ENCODE measurements at places on chromosomes 6 and 20. TPM values are rescaled to one million over a fixed set of nuclear protein-coding genes. Genes with fewer than 3 reads are reported as not detected.

DNA sequence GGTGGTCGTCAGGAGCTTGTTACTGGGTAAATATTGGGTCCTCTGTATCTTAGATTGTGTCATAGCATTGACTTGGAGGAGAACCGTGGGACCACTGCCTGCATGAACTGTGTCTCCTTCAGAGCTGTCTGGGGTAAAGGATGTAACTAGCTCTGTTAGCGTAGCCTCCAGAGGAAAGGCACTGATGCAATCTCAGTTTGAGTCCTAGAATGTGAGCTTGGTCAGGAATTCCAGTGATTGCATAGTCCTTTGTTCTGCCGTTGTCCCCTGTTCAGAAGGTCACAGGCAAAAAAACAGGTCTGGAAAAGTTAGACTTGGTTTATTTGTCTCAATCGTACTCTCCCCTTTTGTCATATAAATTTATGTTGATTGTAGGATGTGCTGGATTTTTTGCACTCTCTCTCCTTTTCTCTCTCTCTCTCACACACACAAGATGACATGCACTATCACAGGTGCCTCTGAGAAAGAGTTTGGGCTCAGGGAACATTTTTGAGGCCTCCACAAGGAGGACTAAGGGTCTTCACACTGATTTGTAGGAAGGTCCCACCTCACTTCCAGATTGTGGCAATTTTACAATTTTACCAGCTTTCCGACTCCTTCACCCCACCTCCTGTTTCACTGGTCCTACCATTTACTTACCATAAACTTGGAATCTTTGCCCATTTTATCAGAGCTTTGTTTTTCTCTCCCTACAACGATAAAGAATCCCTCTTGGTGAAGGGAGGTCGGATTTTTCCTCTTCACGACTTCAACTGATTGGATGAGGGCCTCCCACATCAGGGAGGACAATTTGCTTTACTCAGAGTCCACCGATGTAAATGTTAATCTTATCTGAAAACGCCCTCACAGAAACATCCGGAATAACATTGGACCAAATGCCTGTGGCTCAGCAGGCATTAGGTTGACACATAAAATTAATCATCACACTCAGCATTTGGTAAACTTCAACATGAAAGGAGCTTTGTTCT is 7.0 kb upstream of the DACT2 start:
- H3K36me3 ChIP-seq, result no peaks in the 10 kb centered on the region
- no peaks in the 10 kb centered on the region for H3K4me1 ChIP-seq
- H3K27me3 ChIP-seq, result no peaks in the 10 kb centered on the region
- H3K27ac ChIP-seq, result no peak overlapping the region
- no peak for DNase-seq

The IMPG1 gene
- total RNA-seq, result not detected

DNA sequence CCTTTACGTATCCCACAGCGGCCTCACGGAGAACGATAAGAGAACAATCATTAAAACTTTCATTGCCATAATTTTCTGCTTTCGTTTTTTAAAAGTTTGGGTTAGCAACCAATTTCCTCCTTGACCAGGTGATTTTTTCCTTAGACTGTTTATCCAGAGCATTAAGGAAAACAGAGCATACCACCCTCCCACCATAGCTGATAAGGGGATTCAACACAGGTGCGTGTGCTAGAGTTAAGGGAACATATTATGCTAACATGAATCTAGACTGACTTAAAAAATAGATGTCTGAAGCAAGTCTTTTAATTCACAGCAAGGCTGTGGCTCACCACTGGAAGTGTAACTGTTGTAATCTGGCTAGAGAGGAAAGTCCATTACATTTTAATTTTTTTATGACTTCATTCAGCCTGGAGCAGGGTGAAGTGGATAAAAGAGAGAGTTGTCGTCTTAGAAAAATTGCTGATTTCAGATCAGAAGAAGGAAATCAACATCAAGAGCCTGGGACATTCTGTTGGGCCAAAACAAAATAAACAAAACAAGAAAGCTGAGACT is 5.5 kb upstream of the SLC22A2 start:
- DNase-seq, result no peak
- no peaks in the 10 kb centered on the region for H3K4me1 ChIP-seq
- no peak overlapping the region for H3K4me3 ChIP-seq
- H3K27ac ChIP-seq, result no peak overlapping the region

The DEFB126 gene
- total RNA-seq, result not detected

The PAX1 gene
- not detected for total RNA-seq

The CGA gene
- not detected for total RNA-seq

GRCh38 chr6:3727593-3728108 is 23.9 kb downstream of the PXDC1 start:
- peaks cover 84% of the 10 kb centered on the region for H3K4me1 ChIP-seq
- peaks cover 83% of the 10 kb centered on the region for H3K36me3 ChIP-seq
- DNase-seq, result no peak
- peak overlapping the region; percentile 63 for H3K27ac ChIP-seq

The RAMACL gene
- total RNA-seq, result not detected

GRCh38 chr6:157217894-157218370 is 105.4 kb downstream of the TMEM242 start:
- peak overlapping the region; percentile 87 for H3K27ac ChIP-seq
- no peaks in the 10 kb centered on the region for H3K27me3 ChIP-seq
- H3K36me3 ChIP-seq, result no peaks in the 10 kb centered on the region
- DNase-seq, result no peak
- H3K4me1 ChIP-seq, result peaks cover 29% of the 10 kb centered on the region

The HRH3 gene
- total RNA-seq, result 0.21 TPM

The MEI4 gene
- total RNA-seq, result not detected

The SLC52A3 gene
- 3.0 TPM for total RNA-seq

DNA sequence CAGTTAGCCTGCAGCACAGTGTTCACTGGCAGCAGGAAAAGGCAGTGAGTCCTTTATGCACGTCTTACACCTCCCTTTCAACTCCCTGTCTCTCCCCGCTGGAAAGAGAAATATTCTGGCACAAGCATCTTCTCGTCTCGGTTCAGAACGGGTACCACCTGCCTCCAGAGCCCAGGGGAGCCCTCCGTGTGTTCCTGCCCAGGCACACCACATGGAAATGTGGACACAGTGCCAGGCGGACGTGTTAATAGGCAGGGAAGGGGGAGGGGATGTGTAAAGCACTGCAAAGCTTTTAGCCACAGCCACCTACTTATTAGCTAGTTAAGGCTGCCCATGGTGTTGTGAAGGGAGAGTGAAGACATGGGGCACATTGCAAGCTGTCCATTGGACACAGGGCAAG is 219.7 kb downstream of the FARS2 start:
- no peaks in the 10 kb centered on the region for H3K4me1 ChIP-seq
- H3K27ac ChIP-seq, result no peak overlapping the region
- no peaks in the 10 kb centered on the region for H3K27me3 ChIP-seq
- H3K36me3 ChIP-seq, result no peaks in the 10 kb centered on the region
- no peak for DNase-seq

The RBPJL gene
- not detected for total RNA-seq

- no peak overlapping the region for H3K4me3 ChIP-seq
- H3K27ac ChIP-seq, result no peak overlapping the region
- H3K27me3 ChIP-seq, result no peaks in the 10 kb centered on the region
- H3K36me3 ChIP-seq, result no peaks in the 10 kb centered on the region
Measured at GRCh38 chr20:49384437-49385434, 97.7 kb downstream of the KCNB1 start.

Data from ascending aorta (tissue), 2 donors.